ENCODE measurements at places on chromosomes 2 and 18.

DNA sequence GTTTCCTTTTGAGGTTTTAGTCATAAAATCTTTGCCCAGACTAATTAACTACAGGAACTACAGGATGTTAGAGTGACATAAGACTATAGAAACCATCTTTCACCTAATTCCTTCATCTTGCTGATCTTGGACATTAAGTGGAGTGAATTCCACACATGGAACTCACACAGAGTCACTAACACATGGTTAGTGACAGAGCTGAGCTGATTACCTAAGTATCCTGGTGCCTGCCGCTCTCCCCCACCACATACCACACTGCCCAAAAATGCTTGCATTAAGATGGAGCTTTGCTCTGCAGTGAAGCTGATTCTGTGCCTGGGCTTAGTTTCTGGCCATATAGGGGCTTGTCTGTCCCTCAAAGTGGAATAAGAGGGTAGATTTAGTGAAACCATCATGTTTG lies 332.9 kb upstream of the NT5C1B start:
- no peak for DNase-seq

DNA sequence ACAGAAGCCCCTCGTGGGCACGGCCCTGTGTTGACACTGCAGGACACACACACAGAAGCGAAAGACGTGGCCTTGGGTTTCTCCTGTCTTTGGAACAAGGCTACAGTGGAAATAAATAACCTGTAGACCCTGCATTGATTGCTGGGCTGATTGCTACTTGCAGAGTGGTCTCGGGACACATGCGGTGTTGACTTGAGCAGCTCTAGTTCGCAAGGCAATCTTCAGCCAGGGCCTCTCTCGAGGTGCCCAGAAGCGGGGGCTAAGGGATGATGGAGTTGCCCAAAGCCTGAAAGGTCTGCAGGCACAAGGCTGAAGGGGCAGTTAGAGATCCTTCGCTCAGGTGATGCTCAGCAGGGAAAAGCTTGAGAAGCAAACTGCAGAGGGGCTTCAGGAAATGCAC lies 180.3 kb downstream of the SEPTIN10 start:
- no peak for DNase-seq

- DNase-seq = no peak
Measured at GRCh38 chr2:74439803-74440377, 1.8 kb downstream of the RTKN start.

- DNase-seq = no peak
Measured at GRCh38 chr18:51192696-51193095, 4.8 kb downstream of the MEX3C start.

DNA sequence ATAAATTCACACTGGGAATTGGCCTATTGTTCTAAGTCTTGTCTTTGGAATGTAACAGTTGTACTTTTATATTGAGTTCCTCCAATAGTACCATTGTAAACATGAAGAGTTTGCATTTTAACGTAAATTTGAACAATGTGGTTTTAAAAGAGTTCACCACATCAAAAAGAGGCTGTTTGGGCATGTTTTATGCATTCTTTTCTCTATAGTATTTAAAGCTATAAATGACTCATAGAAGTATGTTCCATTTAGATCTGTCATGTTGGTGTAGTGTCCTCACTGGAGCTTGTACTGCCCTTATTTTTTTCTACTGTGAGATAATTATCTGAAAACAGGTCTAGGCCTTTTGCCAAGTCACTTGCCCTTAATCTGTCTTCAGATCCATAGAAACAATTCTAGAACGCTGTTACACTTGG lies 141.9 kb downstream of the RHBDD1 start:
- peak; percentile 68 for DNase-seq

DNA sequence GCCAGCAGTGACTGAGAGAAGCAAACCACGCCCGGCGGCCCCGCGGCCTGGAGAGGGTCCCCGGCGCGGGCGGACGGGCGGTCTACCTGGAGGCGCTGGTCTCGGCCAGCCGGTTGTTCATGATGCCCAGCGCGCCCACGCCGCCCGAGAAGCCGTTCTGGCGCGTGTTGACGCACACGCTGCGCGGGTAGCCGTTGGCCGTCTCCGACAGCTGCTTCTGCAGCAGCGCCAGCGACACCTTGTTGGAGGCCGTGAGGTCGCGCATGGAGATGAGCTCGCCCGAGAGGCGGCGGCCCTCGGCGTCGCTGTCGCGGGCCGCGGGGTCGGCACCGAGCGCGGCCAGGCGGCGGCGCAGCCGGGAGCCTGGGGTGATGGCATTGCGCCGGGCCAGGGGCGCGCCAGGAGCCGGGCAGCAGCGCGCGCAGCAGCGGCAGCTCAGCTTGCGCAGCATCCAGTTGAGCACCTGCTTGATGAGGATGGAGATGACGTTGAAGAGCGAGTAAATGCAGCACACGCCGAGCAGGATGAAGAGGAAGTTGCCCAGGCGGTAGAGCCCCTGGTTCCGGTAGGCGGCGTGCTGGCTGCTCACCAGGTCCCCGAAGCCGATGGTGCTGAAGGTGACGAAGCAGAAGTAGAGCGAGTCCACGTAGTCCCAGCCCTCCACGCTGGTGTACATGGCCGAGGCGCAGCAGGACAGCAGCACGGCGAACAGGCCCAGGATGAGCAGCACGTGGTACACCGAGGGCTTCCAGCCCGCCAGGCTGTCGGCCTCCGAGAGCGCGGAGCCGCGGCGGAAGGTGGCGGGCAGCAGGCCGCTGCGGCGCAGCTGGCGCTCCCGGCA lies 118.1 kb downstream of the MSH2 start:
- DNase-seq = no peak

GRCh38 chr18:70359071-70359470 lies 70.2 kb downstream of the SOCS6 start:
- DNase-seq = no peak

- no peak for DNase-seq
Measured at GRCh38 chr2:80001701-80002101, 302.9 kb downstream of the LRRTM1 start.

GRCh38 chr2:36820942-36821605 lies 124.6 kb downstream of the VIT start:
- no peak for DNase-seq

GRCh38 chr18:60112369-60112768 lies 212.6 kb downstream of the PMAIP1 start:
- no peak for DNase-seq
